Left forelimb (tissue), 1 donor: ENCODE measurements at places on chromosomes 1 and 21.

DNA sequence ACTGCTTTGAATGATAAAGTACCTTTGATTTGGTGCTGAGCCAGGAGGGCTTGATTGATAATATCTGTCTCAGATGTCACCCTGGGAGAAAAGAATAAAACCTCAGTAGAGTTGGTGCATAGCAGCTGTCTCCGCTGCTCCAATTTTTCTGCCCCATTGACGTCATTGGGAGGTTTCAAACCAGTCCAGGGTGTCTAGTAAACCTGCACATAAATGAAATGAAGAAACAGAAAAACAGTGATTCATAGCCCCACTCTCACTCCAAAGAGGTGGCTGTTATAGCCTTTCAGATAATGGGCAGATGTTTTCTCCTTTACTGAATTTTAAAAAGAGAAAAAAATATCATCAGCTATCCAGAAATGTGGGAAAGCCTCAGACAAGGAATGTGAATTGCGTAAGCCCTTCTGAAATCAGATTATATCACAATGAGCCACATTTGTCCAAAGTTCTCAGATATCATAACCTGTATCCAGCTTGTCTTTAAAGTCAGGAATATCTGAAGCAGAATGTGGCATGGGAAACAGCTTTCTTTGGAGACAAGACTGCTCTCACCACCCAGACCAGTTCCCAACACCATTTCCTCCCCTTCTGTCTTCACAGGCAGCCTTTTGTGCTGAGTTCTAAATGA lies 351.3 kb upstream of the SGIP1 start:
- DNase-seq = no peak

DNA sequence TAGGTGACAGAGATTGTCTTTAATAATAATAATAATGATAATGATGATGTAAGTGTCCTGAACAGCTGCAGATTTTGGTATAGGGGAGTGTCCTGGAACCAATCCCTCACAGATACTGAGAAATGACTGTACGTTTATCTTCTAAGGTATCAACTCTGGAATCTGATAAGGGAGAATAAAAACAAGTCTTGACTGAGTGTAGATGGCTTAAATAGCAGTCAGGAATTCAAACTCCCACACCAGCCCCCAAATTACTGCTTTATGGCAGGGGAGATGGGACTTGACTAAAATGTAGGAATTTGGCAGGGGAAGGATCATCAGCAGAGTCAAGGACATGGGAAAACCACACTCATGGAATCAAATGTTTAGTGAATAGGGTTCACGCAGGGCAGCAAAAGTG lies 6.1 kb upstream of the VHLL start:
- DNase-seq = no peak

- DNase-seq = no peak
These were observed 264.4 kb downstream of the PTPRC start for GRCh38 chr1:198903203-198903602.

DNA sequence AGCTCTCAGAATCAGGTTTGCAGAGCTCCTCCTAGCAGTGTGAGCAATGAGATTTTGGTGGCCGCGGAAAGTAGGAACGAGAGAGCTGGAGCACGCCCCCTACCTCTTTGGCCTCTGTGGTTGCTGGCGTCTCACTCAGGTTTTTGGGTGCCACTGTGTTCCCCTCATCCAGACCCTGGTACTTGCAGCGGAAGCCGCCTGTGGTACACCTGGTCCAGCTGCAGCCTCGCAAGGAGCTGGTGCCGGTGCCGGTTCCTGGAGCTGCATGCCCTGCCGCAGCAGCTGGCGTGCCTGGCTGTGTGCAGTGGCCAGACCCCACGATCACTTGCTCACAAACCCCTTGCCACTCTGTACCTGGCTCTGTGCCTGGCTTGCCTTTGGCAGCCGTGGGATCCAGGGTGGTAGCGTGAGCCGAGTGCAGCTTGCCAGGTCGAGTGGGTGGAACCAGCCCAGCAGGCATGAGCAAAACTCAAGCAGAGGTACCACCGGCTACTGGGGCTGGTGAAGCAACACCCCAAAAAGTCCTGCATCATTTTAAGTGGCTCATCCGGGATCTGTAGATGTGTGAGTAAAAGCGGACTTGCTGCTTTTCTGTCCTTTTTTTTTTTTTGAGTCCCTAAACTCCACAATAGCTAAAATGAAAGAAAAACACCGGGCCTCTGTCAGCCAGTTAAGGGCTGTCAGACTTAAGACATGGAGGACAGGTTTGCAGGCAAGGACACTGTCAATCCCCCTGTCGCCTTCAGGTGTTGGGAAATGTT lies 844.9 kb downstream of the KCNT2 start:
- DNase-seq = no peak

DNA sequence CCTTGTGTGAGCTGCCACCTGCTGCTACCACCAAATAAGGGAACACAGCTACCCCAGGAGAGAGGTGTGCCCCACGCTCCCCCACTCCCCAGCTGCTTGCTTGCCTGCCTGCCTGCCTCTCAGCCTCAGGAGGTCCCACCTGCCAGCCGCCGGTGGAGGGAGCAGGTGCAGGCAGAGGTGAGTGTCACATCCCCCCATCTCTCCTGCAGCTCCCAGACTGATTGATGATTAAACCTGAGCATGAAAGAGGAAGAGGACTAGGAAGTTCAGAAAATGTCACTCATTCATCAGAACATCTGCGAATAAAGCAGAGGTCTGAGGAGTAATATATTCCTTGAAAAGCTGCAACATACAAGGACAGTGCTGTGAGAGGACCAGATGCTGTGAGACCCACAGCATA lies 58.6 kb upstream of the HIVEP3 start:
- DNase-seq = no peak
